ENCODE measurements at places on chromosomes 6 and 20.

DNA sequence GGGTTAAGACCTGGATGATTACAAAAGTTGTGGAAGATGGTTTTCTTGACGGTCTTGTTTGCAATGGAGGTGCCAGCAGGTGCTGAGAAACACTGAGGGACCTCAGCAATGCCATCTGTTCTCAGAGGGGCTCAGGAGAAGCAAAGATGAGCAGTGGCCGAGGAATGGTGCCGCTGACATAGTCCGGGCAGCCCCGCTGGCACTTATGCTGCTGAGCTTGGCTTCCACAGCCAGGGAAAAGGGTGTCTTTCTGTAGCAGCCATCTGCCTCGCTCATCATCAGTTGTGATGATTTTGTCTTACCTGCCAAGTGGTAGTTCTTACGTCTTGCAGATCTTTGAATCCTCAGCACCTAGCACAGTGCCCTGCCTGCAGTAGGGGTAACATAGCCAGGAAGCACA lies 55.7 kb downstream of the PPP1R14C start:
- no peak for DNase-seq

- DNase-seq, result no peak
Measured at GRCh38 chr6:89144354-89144906, 1.4 kb upstream of the PM20D2 start.

DNA sequence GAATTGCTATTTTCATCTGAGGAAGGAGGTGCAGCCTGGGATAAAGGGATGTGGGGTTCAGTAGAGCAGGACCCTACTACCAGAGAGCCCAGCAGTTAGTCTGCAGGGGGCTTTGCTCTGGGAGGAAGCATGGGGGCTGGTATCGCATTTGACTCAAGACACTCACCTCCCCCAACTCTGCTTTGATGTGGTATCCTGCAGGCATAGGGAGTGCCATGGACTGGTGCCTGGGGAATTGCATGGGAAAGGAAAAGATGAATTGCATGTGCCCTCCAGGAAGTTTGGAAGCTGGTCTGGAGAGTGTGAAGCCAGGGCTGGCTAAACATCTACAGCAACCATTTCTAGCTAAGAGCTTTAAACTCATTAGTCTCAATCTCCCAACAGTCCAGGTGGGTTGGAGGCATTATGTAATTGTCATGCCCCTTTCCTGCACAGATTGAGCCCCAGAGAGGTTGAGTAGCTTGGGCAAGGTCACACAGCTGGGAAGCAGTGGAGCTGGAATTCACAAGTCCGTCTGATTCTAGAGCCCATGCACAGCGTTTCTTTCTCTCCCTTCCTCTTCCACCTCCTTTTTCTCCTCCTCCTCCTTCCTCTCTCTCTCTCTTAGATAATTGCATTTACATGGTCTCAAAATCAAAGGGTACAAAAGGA lies 26.2 kb upstream of the PNPLA1 start:
- DNase-seq, result no peak

DNA sequence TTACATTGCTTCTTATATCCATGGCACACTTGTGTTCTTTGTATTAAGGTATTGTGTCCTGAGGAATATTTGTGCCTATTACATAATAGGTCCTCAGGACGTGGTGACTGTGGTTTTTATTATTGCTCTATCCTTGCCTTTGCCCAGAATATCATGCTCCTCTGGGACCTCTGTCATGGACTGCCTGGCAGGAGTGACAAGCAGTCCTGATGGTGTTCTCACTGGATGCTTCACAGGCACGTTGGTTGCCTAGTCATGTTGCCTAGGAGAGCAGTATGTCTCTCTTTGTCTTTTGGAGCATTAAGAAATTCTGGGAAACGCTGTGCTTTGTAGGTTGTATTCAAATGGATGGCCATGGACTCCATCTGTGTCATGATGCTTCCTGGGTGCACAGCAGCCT lies 24.7 kb upstream of the MROH8 start:
- DNase-seq, result no peak

GRCh38 chr6:44702292-44702691 lies 314.8 kb downstream of the CDC5L start:
- no peak for DNase-seq

- no peak for DNase-seq
Measured at GRCh38 chr6:136401749-136402148, 112.1 kb upstream of the BCLAF1 start.

GRCh38 chr20:32971703-32972161 lies 32.5 kb downstream of the SUN5 start:
- peak; percentile 46 for DNase-seq

GRCh38 chr6:106442395-106442794 lies 81.9 kb downstream of the CRYBG1 start:
- DNase-seq, result no peak

- no peak for DNase-seq
Measured at GRCh38 chr20:51380401-51381385, 161.8 kb downstream of the NFATC2 start.

DNA sequence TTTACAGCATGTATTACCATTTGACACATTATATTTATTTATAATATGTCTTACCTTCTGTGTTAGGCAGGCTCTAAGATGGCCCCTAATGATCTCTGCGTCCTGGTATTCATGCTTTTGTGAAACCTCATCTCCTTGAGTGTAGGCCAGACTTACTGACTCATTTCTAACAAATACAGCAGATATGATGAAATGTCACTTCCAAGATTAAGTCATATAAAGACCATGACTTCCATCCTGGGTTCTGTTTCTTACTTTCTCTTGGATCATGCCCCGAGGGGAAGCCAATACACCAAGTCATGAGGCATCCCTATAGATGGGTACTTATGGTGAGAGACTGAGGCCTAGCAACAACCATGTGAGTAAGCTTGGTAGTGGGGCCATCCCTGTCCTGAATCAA lies 30.2 kb downstream of the ZHX3 start:
- DNase-seq, result no peak

GRCh38 chr6:151012321-151013294 lies 147.1 kb downstream of the MTHFD1L start:
- DNase-seq, result no peak

DNA sequence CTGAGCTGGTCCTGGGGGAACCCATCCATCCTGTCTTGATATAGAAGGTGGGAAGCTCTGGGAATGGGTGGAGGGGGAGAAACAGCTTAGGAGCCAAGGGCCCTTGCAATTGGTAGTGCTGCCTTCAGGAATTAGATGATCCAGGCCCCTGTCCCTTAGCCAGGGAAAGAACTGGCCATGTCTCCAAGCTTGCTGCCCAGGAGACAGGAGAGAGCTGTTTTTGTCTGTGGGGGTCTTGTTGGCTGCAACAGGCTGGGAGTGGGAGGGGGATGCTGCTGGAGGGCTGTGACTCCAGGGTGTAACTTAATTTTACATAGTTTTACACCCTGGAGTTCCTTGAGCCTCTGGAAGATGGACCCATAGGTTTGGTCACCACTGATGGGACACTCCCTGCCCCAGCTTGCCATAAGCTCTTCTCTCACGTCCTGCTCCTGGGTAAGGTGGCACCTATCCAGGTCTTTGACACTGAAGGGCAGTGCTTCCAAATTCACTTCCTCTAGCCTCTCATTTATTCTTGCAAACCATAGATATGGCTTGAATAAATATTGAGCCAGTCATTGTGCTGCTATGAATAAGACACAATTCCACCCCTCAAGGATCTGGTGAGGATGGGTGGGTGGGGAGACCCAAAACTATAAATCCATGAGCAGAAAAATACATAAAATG lies 16.8 kb downstream of the VEGFA start:
- no peak for DNase-seq

DNA sequence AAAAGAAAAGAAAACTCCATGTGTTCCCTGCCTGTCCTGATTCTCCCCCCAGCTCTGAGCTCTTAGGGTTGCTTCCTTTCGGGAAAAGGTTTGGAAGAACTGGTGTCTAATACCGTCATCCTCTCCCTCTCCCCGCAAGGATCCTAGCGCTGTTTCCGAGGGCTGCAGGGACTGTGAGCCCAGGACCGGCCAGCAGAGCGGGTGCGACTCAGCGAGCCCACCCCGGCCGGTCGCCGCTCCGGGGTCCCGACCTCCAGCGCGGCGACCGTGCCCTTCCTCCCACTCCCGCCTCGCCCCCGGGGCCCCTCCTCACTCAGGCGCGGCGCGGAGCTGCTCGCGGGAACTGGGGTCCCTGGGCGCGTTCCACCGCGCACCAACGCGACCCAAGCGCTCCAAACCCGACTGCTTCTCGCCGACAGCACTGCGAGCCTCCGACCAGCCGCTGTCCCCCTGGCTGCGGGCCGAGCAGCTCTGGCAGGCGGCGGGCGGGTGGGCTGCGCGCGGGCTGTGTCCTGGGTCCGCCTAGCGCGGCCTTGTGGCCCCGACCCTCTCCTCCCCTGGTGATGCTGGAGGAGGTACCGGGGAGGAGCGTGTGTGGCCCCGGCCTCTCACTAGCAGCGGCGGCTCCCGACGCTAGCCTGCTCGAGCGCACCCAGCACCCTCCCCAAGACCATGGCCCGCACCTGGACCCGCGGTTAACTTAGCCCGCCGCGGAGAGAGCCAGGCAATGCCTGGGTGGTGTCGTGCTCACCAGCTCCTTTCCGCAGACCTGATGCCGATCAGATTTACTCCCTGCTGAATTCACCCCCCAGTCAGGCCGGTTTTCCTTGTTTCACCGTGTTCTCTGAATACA lies at the start of gene PLA2G7:
Gene PLA2G7 (minus strand): TSS at position 509 of the 853 bp plus-strand sequence. CDS start 12,484 bp downstream, outside the sequence.
- DNase-seq, result peak; percentile 74

- DNase-seq, result peak; percentile 78
Measured at GRCh38 chr6:6221787-6222535, 98.5 kb downstream of the F13A1 start.

Measured in H1 (cell line).